CD8-positive, alpha-beta memory T cell (primary cell): ENCODE measurements at places on chromosomes 2 and 18. TPM values are rescaled to one million over a fixed set of nuclear protein-coding genes. Genes with fewer than 3 reads are reported as not detected.

Gene BOLL
- not detected for total RNA-seq

- H3K27ac ChIP-seq, result no peak overlapping the region
- no peak for DNase-seq
- no peak overlapping the region for H3K4me3 ChIP-seq
- H3K36me3 ChIP-seq, result no peaks in the 10 kb centered on the region
- no peaks in the 10 kb centered on the region for H3K4me1 ChIP-seq
These were observed 43.2 kb upstream of the FHL2 start for GRCh38 chr2:105442056-105442455.

Gene KCNIP3
- not detected for total RNA-seq

Gene TNFAIP6
- total RNA-seq, result not detected

DNA sequence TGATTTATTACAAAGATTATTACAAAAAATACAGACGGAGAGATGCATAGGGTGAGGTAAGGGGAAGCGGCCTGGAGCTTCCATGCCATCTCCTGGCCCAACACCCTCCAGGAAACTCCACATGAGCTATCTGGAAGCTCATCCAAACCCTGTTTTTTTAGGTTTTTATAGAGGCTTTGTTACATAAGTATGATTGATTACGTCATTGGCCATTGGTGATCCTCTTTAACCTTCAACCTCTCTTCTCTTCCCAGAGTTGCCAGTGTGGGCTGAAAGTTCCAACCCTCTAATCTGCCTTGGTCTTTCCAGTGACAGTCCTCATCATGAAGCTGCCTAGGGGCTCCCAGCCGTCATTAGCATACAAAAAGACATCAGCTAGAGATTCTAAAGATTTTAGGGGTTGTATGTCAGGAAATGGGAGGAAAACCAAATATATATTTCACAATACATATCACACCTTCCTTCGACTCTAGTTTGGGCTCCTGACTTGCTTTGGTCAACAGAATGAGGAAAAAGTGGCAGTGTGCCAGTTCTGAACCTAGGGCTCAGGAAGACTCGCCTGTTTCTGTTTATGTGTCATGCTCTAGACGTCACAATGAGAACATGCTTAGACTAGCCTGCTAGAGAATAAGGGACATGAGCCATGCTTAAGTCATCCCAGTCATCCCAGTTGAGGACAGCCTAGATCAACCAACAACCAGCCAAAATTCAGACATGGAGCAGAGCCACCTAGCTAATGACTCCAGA, 54.1 kb downstream of the ETAA1 start:
- H3K4me1 ChIP-seq, result no peaks in the 10 kb centered on the region
- no peak overlapping the region for H3K27ac ChIP-seq
- no peaks in the 10 kb centered on the region for H3K27me3 ChIP-seq
- DNase-seq, result no peak
- H3K36me3 ChIP-seq, result no peaks in the 10 kb centered on the region
- no peak overlapping the region for H3K4me3 ChIP-seq

DNA sequence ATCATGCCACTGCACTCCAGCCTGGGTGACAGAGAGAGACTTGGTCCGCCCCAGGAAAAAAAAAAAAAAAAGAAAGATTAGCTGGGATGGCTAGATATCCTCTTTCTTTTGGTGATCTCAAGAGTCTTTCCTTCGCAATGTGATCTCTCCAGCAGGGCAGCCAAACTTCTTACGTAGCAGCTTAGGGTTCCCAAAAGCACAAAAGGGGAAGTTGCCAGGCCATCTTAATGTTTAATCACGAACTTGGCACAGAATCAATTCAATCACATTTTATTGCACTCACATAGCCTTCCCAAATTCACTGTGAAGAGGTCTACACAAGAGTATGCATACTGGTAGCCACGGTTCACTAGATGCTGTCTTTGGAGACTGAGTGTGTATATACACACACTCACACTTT, 53.1 kb downstream of the VIL1 start:
- peaks cover 25% of the 10 kb centered on the region for H3K36me3 ChIP-seq
- DNase-seq, result no peak
- H3K27ac ChIP-seq, result no peak overlapping the region
- H3K4me1 ChIP-seq, result peaks cover 7% of the 10 kb centered on the region

GRCh38 chr18:36718705-36719328, 110.0 kb downstream of the TPGS2 start:
- no peaks in the 10 kb centered on the region for H3K27me3 ChIP-seq
- DNase-seq, result no peak
- no peaks in the 10 kb centered on the region for H3K36me3 ChIP-seq
- H3K27ac ChIP-seq, result no peak overlapping the region
- H3K4me1 ChIP-seq, result no peaks in the 10 kb centered on the region

- H3K4me1 ChIP-seq, result no peaks in the 10 kb centered on the region
- H3K27ac ChIP-seq, result no peak overlapping the region
- no peaks in the 10 kb centered on the region for H3K27me3 ChIP-seq
- no peak overlapping the region for H3K4me3 ChIP-seq
These were observed 131.3 kb upstream of the EPAS1 start for GRCh38 chr2:46165916-46166315.
